Natural killer cell (primary cell): ENCODE measurements at places on chromosomes 2 and 18. TPM values are rescaled to one million over a fixed set of nuclear protein-coding genes. Genes with fewer than 3 reads are reported as not detected.

SERPINB3 gene
- not detected for total RNA-seq

DNA sequence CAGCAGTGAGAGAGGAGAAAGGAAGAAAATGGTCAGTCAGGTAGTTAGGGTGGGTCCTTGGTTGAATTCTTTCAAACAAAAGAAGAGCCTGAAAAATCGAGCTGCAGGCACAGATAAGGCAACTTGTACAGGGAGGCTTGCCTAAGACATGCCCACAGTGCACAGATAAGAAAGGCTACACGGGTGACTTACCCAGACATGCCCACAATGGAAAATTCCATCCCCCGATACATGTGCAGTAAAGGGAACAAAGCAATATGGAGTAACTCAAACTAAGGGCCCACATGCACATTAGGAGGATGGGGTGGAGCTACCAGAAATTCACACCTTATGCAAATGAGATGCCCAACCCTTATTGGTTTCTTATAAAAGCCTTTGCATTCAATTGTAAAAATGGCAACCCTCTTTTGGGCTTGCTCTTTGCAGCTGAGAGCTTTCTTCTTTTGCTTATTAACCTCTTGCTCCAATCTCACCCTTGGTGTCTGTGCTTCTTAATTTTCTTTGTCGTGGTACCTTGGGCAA lies 110.3 kb upstream of the RMP24 start:
- no peak for DNase-seq

DNA sequence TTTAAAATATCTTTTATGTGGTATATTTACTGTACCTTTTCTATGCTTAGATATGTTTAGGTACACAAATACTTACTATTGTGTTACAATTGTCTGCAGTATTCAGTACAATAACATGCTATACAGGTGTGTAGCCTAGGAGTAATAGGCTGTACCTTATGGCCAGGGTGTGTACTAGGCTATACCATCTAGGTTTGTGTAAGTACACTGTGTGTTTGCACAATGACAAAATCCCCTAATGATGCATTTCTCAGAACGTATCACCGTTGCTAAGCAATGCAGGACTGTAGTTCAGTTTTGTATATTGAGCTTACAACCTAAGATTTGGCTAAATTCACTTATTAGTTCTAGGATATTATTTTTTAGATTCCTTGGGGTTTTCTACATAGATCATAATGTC lies 332.3 kb upstream of the HS6ST1 start:
- no peak for DNase-seq

- DNase-seq = no peak
These were observed at the start of gene VSNL1 for GRCh38 chr2:17540093-17540812. Gene VSNL1, plus strand, starts transcription at chr2:17540696. Its CDS starts 51,379 bp downstream, at chr2:17592075.

DNA sequence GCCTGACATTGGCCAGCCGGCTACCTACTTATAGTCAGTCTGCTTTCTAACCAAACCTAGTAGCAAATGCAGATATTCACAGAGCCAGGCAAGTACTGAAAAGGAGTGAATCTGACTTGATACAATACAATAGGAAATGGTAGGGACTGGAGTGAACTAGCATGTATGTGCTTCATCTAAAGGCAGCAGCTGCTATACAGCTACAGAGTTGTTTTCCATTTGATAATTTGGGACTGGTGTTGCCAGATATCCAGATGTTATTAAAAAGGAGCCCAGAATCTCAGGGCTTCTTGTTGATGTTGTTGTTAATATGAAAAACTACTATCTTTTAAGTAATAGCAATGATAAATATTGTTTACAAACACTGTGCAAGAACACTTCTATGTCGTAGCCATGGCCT lies 159.4 kb downstream of the BABAM2 start:
- no peak for DNase-seq

- no peak for DNase-seq
These were observed 143.5 kb downstream of the SH3RF3 start for GRCh38 chr2:109272461-109272860.

DNA sequence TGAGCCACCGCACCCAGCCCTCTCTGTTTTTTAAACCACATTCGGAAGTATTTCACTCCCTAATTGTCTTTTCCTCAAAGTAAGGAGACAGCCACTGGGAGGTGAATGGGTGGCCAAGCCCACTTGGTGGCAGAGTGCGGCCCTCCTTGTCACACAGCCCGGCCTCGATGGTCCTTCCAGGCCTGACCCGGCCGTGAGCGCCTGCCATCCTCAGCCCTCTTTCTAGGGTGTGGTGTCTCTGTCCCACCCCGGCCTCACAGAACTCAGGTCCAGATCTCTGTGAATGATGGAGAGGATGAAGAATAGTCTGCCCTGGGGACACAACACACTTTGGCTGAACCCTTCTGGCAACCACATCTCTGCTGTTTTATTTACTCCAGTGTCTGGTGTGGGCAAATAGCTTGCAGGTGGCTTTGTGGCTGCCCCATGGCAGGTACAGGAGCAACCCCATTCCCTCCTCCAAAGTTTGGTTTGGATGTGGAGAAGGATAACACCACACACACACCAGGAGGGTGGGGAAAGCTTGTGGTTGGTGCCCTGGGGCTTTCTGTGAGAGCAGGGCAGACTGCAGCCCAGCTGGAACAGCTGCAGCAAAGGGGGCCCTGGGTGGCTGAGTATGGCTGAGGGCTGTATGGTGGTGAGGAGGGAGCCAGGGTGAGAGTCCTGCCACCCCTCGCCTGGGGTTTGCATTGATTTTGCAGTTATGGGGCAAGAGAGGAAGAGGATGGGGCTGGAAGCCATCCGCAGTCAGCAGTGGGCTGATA lies 88.6 kb downstream of the FAM168B start:
- DNase-seq = no peak

DNA sequence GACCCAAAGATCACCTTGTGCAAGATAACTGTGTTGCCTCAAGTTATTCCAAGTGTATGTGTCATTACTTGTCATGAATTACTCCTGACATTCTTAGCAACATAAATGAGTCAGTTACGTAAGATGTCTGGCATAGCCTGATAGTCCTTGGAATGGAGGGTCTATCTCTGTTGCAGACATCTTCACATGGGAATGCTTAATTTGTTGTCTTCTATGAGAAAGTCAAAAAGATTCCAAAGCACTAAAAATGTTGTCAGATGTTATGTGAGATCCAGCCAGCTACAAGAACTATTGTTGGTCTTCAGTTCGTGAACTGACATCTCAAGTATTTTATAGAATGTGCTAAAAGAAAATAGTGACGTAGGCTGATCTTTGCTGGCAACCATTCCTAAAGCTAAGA lies 178.2 kb upstream of the RASGRP3 start:
- no peak for DNase-seq
